ENCODE measurements at places on chromosomes 6 and 20.

GRCh38 chr20:1322511-1323245, 6.3 kb downstream of the SDCBP2 start:
- DNase-seq: no peak

DNA sequence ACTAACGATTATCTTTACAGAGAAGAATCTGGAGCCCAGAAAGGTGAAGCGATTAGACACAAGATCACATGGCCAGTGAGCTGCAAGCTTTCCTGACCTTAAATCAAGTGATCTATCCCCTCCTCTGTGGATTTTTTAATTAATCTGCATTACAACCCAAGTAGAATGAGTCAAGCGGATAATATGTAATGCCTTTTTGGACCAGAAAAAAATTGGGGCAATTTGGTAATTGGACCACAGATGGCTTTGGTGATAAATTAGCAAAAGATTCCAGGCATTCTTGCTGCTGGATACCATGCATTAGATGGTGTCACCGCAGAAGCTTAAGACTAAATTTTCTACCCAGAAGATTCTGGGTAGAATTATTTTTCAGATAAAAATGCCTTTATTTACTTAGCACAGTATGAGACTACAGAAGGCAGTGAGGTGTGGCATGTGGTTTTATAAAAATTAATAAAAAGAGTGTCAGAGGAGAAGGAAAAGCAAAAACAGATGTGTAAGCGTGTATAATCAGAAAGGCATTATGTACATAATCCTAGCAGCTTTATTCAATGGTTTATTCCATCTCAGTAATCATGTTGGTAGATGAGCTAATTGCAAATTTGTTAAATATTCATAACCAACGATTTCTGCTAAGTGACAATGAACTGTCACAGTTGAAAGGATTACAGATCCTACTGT, 53.9 kb upstream of the PCSK2 start:
- DNase-seq: no peak

GRCh38 chr20:51695574-51696303, 72.5 kb downstream of the ATP9A start:
- DNase-seq: no peak

GRCh38 chr20:8933381-8933807, 135.5 kb upstream of the PLCB4 start:
- no peak for DNase-seq

- no peak for DNase-seq
These were observed 131.8 kb upstream of the SRSF6 start for GRCh38 chr20:43325926-43326325.

- DNase-seq: no peak
These were observed 912 bp downstream of the SNRNP48 start for GRCh38 chr6:7590918-7591302.

GRCh38 chr20:19970256-19970765, 46.9 kb upstream of the NAA20 start:
- DNase-seq: no peak

GRCh38 chr6:138593909-138594757, 94.8 kb upstream of the NHSL1 start:
- DNase-seq: no peak

DNA sequence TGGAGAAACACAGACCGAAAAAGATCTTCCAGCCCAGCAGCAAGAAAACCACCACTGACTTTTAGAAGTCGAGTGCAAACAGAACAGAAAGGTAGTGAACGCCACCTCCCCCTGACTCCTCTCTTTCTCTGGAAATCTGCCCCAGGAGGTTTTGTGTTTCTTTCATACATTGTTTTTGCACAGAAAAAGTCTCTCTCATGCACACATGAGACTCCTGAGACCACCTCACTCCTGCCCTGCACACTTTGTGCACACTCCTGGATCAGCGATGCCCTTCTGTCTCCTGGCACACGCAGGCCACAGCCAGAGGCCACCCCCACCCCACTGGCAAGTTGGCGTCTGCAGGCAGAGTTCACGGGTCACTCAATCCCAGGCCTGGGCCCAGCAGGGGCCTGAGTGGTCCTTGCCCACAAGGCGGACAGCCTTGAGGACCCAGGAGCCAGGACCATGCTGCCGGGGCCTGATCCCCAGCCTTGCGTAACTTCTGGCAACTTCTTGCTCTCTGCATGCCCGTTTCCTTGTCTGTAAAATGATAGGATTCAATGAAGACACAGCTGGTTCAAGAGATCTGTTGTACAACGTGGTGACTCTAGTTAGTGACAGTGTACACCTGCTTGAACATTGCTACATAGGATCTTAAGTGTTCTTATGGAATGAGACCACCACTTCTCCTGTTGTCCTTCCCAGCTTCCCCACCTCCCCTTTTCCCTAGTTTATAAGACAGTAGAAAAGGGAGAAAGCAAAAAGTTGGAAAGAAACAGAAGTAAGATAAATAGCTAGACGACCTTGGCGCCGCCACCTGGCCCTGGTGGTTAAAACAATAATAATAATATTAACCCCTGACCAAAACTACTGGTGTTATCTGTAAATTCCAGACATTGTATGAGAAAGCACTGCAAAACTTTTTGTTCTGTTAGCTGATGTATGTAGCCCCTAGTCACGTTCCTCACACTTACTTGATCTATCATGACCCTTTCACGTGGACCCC, 30.2 kb upstream of the CST7 start:
- no peak for DNase-seq

DNA sequence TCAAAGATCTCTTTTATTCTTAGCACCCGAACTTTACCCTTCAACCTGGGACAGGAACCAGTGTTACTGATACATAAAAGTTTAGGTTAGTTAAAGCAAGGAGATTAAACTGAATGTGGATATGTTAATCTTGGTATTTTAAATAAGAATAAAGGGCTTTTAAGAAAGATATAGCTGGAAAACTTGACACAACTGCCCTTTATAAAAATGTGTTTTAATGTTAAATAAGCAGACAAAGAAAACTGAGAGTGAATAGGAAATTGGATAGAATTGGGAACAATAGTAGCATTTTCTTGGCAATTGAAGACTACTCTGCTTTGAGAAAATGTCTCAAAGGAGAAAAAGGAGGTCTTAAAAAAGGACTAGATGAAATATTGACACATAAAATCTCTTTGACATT, 45.9 kb upstream of the CRISP1 start:
- DNase-seq: no peak

- no peak for DNase-seq
These were observed 94.4 kb downstream of the SAMD3 start for GRCh38 chr6:130128326-130128725.

DNA sequence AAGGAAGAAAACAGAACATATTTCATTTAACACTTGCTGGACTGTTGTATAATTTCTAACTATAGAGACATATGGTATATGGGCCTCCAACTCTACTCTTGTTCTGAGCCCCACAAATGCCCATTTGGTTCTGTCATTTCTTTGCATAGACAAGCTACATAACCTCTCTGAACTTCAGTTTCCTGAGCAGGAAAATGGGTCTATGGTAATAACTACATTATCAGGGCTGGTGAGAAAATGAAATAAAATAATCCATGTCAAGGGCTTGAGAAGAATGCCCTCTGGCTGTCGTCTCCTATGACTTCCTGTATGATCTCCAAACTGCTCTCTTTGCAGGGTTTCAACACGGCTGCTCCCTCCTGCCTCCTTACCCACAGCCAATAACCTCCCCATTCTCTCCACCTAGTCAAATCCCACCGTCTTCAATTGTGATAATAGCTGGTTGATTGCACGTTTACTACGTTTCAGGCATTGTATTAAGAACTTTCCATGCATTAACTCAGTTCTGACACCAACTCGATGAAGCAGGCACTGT, 12.0 kb downstream of the ZCCHC3 start:
- DNase-seq: no peak

DNA sequence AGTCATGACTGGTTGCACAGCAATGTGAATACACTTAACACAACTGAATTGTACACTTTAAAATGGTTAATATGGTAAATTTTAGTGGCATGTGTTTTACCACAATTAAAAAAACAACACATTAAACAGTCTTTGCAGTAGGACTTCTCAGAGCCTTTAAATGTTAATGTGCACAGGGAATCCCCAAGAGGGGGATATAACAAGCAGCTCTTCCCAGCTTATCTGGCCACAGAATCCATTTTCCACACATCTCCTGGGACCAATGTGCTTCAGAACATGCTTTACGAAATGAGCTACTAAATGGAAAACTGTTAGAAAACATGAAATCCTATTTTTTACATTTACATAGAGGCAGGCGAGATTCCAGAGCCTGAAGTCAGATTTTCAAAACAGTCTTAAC, 44.4 kb downstream of the FYN start:
- no peak for DNase-seq

DNA sequence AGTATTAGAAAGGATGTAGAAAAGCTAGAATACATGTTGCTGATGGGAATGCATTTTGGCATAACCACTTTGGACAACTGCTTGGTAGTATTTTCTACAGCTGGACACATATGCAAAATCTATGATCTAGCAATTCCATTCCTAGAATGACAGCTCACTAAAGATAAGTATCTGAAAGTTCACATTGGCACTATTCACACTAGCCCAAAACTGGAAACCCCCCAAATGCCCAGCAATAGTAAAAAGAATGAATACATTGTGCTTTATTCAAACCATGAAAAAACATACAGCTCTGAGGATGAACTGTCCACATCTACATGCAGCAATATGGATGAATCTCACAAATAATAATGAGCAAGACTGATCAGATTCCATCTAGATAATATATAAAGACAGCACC, 79.0 kb downstream of the PPP1R3G start:
- DNase-seq: no peak

- no peak for DNase-seq
These were observed 8.0 kb upstream of the EPM2A start for GRCh38 chr6:145743332-145743731.

- DNase-seq: no peak
These were observed 21.8 kb downstream of the CASS4 start for GRCh38 chr20:56433880-56434255.

DNA sequence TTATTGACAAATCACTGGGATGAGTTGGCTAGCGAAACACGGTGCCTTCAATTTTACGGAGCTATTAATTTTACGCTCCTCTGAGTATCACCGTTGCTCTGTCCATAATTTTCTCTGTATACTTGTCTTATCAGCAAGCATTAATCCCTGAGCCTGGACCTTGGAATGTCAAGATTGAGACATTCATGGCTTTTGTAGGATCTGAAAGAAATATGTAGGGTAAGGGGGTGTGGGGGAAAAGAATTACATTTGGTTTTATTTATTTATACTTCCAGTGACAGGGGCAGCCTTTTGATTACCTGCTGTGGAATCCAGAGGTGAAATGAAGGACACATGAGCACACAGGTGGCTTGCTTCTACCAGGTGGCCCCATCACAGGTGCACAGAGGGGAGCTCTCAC, 46.6 kb downstream of the DTD1 start:
- DNase-seq: no peak

DNA sequence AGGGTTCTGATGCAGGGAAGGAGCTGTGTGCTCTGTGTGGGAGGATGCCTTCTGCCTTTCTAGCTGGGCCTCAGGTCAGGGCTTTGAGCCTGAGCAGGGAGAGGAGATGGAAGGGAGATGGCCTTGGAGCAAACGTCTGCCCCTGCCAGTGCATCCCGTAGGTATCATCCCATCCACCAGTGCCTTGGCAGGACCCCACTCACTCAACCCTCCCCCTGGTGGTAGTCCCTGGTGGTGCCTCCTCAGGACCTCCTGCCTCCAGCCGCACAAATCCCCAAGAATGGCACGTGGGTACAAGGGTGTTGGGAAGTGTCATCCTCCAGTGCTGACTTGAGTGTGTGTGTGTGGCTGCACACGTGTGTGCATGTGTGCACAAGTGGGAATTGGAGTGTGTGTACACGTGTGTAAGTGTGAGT, 23.1 kb upstream of the MICB start:
- no peak for DNase-seq

DNA sequence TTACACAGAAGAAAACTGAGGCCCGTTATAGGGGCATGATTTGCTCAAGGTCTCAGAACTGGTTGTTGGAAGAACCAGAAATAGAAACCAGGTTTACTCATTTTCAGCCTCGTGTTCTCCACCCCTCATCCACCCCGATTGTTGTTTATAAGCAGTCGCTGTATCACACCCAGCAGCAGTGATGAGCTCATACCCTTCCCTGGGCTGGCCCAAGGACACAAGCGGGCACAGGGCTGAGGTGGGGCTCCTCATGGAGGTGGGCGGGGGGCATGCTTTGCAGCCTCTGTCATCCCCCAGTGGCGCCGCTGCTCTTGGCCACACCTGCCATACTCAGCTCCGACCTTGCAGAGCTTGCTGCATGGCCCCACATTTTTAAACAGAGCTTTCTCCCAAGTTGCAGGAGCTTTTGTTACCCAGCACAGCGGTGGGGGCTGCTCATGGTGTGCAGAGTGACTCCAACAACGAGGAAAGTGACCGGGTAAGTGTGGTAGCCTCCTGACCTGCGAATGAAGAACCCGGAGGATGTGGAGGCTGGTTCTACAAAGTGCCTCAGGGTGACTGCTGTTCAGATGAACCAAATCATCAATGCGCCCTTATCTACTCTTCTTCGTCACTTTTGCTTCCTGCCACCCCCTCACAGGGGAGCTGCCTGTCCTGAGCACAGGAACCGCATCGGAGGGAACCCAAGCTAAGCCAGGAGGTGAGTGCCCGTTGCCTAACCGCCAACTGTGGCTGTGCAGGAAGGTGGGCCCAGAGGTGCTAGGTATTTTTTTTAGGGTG, 43.6 kb upstream of the NKX2-2 start:
- no peak for DNase-seq

DNA sequence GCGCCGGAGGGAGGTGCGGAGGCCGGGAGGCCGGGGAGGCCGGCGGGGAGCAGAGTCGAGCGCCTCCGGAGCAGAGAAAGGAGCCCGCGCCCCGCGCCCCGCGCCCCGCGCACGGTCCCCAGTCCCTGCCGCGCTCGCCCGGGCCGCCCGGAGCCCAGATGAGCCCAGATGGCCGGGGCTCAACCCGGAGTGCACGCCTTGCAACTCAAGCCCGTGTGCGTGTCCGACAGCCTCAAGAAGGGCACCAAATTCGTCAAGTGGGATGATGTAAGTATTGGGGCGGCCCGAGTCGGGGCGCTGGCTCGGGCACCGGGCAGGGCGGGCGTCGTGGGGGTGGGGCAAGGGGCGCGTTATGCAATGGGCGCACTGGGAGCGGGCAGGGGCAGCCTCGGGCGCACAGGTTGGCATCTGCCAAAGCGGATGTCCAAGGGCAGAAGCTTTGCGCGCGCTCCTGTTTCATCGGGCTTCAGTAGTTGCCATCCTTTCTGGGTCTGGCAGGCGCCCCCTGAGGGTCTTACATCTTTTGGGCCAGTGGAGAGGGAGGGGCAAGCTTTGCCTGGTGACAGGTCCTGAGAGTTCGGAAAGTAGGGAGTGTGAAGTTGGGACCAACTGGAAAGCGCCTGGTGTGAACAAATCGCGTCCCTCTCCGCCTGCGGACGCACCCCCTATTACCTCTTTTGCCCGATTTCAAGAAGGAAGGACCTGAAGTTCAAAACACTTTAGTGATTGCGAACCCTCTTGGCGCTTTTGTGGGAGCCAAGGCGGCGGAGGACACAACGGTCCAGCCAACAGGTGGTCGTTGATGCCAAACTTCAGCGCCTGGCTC, 631 bp downstream of the PLCB1 start:
- DNase-seq: no peak

DNA sequence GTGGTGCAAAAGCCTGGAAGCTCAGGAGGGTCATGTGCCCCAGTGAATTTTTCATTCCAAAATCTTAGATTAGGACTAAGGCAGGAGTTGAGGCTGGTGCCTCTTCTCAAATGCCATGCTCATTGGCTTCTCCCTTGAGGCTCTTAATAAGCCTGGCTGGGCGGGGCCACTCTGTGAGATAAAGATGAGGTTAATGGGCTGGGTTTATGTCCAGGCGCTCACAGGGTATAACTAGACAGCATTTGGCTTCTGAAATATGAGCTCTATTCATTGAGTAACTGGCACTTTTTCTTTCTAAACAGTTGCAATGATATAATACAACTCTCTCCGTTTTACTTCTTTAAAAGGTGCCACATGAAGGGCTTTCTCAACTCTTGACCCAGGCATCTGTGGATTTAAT, 156.3 kb downstream of the SCML4 start:
- no peak for DNase-seq
